ENCODE measurements at places on chromosomes 4 and X.

DNA sequence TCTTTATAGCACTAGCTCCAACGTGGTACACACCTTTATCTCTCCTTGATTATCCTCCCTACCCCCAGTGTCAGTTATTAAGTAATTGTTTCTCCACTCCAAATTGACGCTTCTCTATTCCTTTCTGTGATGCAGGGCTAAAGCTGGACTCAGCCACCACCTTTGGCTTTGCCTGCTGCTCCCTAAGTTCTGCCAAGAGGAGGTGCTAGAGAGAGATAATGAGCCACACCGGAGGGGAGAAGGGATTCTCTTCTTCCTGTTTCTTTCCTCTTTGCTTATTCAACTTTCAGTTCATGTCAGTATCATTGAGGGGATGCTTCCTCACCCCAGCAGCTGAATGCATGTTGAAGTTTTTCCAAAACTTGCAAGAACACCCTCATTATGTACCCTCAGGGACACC is 176.5 kb downstream of the GBA3 start:
- DNase-seq: no peak

DNA sequence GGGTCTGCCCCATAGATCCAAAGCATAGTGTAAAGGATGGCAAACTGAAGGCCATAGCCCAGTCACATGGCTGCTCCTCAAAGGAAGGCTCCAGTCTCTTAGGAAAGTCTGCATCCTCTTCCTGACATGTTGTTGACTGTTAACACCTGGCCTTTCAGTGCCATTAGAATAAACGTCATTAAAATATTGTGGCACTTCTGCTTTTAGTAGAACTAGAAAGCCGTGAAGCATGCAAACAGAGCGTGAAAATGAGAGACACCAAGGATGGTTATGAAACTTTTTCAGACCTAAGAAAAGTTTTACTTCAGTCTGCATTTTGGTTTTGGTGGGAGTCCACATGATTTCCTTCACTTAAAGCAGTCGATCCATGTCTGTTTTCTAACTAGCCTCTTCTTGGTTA is 41.1 kb upstream of the AFF2 start:
- no peak for DNase-seq

DNA sequence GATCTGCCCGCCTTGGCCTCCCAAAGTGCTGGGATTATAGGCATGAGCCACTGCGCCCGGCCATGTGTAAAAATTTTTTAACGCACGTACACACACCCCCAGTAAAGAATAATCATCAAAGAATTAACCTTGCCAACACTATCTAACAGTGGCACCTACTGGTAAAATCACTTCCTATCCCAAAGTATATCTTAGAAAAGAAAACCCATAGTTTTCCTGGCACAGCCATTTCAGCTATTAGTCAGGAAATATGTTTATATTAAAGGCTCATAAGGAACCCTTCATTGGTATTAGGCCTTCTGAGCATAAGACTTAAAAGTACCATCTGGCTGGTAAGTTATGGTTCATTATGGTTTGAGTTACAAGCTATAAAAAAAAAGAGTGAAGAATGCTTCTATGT is 14.1 kb downstream of the S100G start:
- DNase-seq: no peak

DNA sequence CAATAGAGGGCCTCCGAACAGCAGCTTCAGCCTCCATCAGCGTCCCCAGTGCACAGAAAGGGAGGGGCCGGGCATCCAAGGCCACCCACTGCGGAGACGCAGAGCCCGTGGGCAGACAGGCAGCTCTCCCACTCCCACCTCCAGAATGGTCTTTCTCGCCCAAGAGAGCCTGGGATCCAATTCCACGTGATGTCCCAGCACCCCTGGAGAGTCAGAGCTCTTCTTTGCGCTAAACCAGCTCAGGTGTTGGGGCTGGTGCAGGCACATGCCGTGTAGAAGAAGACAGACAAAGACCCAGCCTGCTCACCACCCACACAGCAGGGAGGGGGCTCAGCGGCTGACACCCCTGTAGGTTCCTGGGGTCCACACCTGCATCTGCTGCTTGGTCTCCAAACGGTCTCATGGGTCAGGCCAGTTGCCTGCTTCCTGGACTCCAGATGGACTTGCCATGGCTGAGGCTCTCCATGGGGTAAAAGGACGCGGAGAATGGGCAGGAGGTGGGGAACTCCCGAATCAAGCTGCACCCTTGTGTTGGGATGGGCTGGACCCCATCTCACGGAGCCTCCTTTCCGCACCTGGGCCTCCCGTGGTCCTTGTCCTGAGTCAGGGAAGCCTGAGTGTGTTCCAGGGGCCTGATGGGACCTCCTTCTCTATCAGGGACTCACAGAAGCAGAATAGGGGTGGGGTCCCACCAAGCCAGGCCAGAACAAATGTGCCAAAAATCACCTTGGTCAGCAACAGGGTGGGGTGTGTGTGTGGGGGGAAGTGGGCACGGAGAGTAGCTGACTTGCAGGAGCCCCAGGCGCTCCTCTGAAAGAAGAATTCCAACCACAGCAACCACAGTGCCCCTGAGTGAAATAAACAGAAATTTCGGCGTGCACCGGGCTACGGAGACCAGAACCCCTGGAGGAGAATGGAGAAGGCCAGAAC is 11.6 kb upstream of the ASMTL start:
- DNase-seq: no peak

DNA sequence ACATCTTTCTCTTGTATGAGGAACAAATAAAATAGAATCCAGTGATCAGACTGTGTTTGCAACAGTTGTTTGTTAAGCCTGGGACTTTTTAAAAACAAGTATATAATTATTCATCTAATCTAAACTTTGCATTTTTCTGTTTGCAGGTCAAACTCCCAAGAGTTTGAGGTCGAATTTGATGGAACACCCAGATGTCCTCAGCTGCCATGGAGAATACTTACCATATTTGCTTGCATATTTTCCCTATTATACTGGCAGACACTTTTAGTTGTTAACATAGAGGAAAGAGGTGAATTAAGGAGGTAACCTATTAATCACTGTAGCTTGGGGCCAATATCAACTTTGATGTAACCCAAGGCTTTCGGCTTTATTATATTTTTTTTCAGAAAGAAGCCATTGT is 401.5 kb upstream of the DIPK2B start:
- no peak for DNase-seq

GRCh38 chr4:113446019-113446418 is 315.5 kb downstream of the CAMK2D start:
- DNase-seq: peak; percentile 77

GRCh38 chr4:100093091-100093866 is 97.0 kb downstream of the DDIT4L start:
- DNase-seq: peak; percentile 53

GRCh38 chrX:16924631-16925480 is 21.6 kb upstream of the REPS2 start:
- DNase-seq: no peak

DNA sequence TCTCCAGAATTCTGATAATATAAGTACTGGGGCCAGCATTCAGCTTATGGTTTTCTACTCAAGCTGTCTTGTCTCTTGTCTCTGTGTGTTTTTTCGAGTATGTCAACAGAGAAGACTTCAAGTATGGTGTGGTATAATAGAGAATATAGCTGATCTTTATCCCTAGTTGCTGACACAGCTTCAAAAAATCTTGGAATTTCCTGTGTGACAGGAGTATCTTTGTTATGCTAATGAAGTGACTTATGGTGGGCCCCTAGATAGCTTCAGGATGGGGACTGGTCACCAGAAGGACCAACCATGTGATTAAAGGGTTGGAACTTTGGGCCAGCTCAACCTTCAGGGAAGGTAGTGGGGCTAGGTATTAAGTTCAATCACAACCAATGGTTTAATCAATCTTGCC is 2.9 kb downstream of the GPRASP3 start:
- DNase-seq: no peak

GRCh38 chr4:173074501-173074946 is 94.1 kb upstream of the GALNT7 start:
- no peak for DNase-seq

DNA sequence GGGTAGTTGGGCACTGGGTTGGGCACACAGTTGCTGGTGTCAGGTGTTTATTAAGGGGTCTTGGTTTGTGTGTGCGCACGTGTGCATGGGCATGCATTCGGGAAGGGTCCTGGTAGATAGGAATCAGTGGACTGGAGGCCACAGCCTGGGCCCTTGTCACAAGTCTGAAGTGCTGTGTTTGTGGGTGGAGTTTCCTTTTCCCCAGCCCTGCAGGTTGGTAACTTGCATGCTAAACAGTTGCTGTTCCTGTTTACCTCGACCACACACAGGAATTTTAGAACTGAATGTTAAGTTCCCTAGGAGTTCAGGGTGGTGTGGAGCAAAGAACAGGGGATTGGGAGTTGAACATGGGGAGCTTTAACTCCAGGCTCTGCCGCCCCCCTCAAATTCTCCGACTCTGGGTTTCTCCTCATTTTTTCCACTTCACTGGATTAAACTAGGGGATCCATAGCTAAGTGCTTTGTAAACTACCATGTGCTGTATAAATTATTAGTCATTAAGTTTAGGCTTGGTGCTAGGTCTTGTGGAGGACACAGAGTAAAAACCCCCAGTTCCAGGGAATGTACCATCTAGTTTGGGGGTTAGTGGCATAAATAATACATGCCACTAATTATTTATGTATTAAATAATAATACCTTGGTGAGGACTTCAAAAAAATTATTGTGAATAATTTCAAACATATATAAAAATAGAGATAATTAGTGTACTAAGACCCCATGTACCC is 49.0 kb downstream of the STARD8 start:
- no peak for DNase-seq

DNA sequence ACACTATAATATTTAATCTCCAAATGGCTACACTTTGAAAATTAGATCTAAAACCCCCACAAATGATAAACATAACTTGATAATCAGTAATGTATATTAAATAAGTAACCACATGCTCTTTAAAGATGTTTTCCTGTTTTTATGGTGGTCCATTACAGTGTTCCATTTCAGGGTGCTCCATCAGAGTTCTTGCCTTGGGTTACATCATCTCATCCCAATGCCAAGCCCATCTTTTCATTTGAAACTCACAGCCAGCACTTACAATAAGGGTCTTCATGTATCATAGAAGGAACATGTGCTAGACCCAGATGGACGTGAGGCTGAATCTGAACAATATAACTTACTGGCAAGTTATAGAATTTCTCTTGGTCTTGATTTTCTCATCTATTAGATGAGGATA is 10.5 kb upstream of the PAQR3 start:
- DNase-seq: no peak

DNA sequence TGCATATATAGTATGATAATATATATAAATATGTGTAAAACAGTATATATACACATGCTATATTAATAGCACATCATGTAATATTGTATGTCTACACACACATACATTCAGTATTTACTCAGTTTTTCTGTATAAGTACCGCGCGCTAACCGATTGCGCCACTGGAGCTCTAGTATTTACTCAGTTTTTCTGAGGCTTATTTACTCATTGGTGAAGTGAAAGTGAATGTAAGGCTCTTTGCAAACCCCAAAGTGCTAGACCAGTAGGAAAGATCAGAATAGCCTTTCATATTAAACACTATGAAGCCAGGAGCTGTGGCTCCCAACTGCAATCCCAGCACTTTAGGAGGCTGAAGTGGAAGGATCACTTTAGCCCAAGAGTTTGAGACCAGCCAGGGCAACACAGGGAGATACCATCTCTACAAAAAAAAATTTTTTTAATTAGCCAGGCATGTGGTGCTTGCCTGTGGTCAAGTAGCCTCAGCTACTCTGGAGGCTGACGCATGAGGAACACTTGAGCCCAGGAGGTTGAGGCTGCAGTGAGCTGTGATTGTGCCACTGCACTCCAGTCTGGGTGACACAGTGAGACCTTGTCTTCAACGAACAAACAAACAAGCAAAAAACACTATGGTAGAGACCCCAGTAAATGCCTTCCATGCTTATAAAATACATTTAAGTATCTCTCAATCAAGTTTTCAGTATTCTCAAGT is 125.8 kb downstream of the KIT start:
- no peak for DNase-seq

DNA sequence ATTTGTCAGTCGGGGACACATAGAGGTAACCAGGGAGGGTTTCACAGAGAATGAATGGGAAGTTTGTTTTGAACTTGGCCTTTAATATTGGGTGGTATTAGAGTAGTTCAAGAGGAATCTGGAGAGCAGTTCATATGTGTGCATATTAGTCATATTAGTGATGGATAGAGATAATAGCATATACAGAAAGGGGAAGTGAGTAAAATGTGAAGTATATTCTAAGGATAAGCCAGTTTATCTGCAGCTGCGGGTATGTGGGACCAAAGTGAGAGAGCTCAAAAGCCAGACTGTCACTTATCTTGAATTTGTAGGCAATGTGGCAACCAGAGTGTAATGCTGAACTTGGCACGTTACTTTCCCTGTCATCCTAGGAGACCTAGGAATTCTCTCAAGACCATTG is 169.9 kb downstream of the AFF2 start:
- DNase-seq: no peak

GRCh38 chrX:103730147-103730795 is 19.6 kb downstream of the TMEM31 start:
- no peak for DNase-seq

- no peak for DNase-seq
Measured at GRCh38 chr4:37567836-37568235, 118.3 kb downstream of the RELL1 start.

Measured in foreskin melanocyte (primary cell).